ENCODE measurements at places on chromosomes 5 and 9. TPM values are rescaled to one million over a fixed set of nuclear protein-coding genes. Genes with fewer than 3 reads are reported as not detected.

PAEP gene
- total RNA-seq, result not detected

OLFML2A gene
- total RNA-seq, result not detected

ZNF189 gene
- 6.7 TPM for total RNA-seq

PRUNE2 gene
- total RNA-seq, result 0.45 TPM

FRRS1L gene
- not detected for total RNA-seq

IL17B gene
- total RNA-seq, result not detected

PSMD5 gene
- 41.2 TPM for total RNA-seq

CEP120 gene
- total RNA-seq, result 51.2 TPM

FOXI1 gene
- total RNA-seq, result not detected

ANGPTL2 gene
- not detected for total RNA-seq

CCL28 gene
- total RNA-seq, result 17.5 TPM

PCDHB14 gene
- not detected for total RNA-seq

SH2D3C gene
- total RNA-seq, result 56.6 TPM

ANXA2R gene
- 55.2 TPM for total RNA-seq

BARX1 gene
- not detected for total RNA-seq

FER gene
- total RNA-seq, result 25.2 TPM

OTP gene
- total RNA-seq, result not detected

GRIA1 gene
- total RNA-seq, result not detected

AFAP1L1 gene
- 1.5 TPM for total RNA-seq

IDNK gene
- total RNA-seq, result 13.0 TPM

WDR31 gene
- total RNA-seq, result 0.55 TPM

OBP2B gene
- total RNA-seq, result not detected

PIGO gene
- 23.6 TPM for total RNA-seq

ORM2 gene
- total RNA-seq, result not detected

SLC6A7 gene
- not detected for total RNA-seq

IGFBPL1 gene
- total RNA-seq, result not detected

PCDHA6 gene
- total RNA-seq, result not detected

SLC1A1 gene
- total RNA-seq, result not detected

WWC1 gene
- total RNA-seq, result 0.42 TPM

QRFP gene
- not detected for total RNA-seq

TTC23L gene
- 0.48 TPM for total RNA-seq

NEK6 gene
- total RNA-seq, result 25.0 TPM

NKD2 gene
- not detected for total RNA-seq

GAPT gene
- total RNA-seq, result 6.1 TPM

SURF2 gene
- 14.3 TPM for total RNA-seq

DMRT3 gene
- total RNA-seq, result not detected

DMGDH gene
- 2.9 TPM for total RNA-seq

PTGR1 gene
- not detected for total RNA-seq

SLC6A19 gene
- not detected for total RNA-seq

SLC23A1 gene
- not detected for total RNA-seq

DDX4 gene
- not detected for total RNA-seq

CD72 gene
- total RNA-seq, result 48.1 TPM

MYORG gene
- 0.58 TPM for total RNA-seq

SIT1 gene
- 1.4 TPM for total RNA-seq

VAV2 gene
- total RNA-seq, result 5.1 TPM

PRSS3 gene
- not detected for total RNA-seq

PCDHB15 gene
- not detected for total RNA-seq

SPINK1 gene
- total RNA-seq, result not detected

MEIKIN gene
- not detected for total RNA-seq

ADGRD2 gene
- total RNA-seq, result not detected

MEF2C gene
- 9.2 TPM for total RNA-seq

LCN2 gene
- total RNA-seq, result 0.99 TPM
